Mammary epithelial cell (primary cell): ENCODE measurements at places on chromosomes 7 and 10. TPM values are rescaled to one million over a fixed set of nuclear protein-coding genes. Genes with fewer than 3 reads are reported as not detected.

Gene INTS1
- 31.7 TPM for polyA plus RNA-seq

- DNase-seq: no peak
Measured at GRCh38 chr10:4283846-4284610, 499.0 kb upstream of the KLF6 start.

DNA sequence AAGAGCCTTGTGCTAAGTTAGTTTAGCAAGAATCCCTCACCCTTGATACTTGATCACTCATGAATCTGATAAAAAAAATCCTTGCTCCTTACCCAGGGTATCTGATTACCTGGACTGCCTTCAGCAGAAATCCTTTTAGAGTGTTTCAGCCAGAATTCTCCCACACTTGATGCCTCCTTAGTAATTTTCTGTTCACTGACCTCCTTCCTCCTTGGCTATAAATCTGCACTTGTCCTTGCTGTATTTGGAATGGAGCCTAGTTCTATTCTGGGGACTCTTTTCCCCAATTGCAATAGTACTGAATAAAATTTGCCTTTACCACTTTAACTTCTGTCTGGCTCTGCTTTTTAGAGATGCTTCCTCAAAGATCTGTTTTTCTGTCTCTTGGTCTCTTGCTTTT, 84.9 kb downstream of the RPS24 start:
- no peak for DNase-seq

GRCh38 chr10:114808982-114809381, 12.6 kb upstream of the FHIP2A start:
- no peak for DNase-seq

DNA sequence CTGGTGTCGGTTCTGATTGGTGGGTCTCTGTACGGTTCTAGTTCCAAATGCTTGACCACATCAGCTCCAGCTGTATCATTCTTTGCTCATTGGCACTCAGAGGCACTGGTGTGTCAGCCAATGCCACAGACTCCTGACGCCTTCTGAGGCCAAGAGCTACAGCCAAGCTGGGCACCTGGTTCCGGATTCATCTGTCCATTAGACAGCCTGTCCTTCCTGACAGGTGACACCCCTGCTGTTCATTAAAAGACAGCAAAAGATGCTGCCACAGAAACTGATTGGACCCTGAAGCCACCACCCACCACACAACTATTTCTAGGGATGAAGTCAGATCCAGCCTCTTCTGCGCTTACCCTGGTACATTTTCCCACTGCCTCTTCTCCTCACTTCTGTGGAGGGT, 35.6 kb downstream of the COL13A1 start:
- no peak for DNase-seq
